ENCODE measurements at places on chromosomes 7 and 10.

DNA sequence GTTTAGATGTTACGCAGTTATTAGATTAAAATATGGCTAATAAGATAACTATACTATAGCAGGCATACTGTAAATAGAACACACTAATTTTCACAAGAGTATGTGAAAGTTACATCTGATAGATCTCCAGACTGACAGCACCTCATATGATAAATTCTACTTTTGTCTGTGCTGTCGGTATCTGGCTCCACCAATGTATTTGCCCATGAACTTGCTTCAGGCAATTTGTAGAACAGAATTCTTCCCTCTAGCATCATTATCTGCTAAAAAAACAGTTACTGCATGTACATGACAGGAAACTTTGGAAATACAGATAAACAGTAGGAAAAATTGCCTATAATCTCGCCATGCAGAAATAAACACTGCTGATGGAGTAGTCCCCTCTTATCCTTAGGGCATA, 137.7 kb downstream of the WNT2 start:
- no peak for DNase-seq

GRCh38 chr7:152989889-152990380, 230.4 kb downstream of the ACTR3B start:
- DNase-seq = no peak

- DNase-seq = no peak
Measured at GRCh38 chr10:7887174-7887816, 69.0 kb downstream of the TAF3 start.

- DNase-seq = no peak
Measured at GRCh38 chr10:18583575-18584270, 67.7 kb downstream of the NSUN6 start.

DNA sequence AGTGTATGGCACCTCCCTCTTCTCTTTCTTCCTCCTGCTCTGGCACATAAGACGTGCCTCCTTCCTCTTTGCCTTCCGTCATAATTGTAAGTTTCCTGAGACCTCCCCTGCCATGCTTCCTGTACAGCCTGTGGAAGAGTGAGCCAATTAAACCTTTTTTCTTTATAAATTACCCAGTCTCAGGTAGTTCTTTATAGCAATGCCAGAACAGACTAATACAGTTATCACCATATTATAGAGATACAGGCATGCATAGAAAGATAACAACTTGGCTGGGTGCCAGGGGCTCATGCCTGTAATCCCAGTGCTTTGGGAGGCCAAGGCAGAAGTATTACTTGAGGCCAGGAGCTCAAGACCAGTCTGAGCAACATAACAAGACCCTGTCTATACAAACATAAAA, 53.2 kb downstream of the GCC1 start:
- no peak for DNase-seq

DNA sequence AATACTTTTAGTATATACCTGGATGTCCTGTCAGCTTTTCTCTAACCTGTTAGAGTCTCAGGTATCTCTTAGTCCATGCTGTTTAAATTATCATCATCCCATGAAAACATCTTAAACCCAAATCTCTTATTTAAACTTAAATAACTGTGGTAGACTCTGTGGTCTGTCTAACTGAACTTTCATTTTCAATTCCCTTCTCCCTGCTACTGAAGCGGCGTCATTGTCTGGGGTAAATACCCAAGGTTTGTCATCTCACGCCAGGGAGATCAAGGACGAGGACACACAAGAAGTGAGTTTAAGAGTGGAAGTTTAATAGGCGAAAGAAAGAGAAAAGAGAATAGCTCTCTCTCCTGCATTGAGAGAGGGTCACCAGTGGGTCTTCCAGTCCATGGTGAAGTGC, 804.4 kb upstream of the CELF2 start:
- no peak for DNase-seq

GRCh38 chr10:43231523-43232078, 35.3 kb downstream of the RASGEF1A start:
- DNase-seq = no peak

DNA sequence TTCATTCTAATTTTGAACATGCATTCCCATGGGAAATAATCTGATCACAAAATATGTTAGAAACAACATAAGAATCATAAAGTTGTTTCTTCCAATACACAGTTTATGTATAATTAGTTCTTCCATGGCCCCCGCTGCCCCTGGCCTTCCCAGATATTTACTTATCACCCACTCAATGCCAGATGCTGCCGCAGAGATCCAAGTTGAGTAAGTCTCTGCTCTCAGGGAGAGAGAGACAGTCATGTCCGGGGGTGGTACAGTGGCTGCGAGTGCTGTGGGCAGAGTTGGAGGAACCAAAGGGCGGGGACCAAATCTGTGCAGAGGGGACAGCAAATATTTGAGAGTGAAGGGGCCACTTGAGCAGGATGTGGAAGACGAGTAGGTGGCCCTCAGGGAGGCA, 37.1 kb downstream of the COL26A1 start:
- DNase-seq = no peak

- DNase-seq = no peak
Measured at GRCh38 chr7:37916673-37917660, at the start of gene SFRP4. Gene SFRP4 (minus strand): TSS chr7:37916817. CDS start chr7:37916537, 280 bp downstream.
